KG1 (cell line): ENCODE measurements at places on chromosomes 7 and 10.
A peak's percentile ranks its signal among the peaks of the same experiment; 100 is the strongest.

DNA sequence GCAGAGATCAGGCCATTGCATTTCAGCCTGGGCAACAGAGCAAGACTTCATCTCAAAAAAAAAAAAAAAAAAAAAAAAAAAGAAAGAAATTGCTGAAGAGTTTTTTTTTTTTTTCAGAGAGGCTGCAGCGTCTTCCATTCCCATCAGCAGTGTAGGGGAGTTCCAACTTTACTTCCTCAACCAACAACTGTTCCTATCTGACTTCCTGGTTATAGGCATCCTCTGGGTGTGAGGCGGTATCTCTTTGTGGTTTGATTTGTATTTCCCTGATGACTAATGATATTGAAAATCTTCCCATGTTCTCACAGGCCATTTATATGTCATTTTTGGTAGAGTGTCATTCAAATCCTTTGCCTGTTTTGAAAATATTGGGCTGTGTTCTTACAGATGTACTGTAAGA, 40.2 kb downstream of the PRTFDC1 start:
- no peak for DNase-seq

- peak; percentile 23 for DNase-seq
Observed at GRCh38 chr10:22370320-22370719, 25.0 kb downstream of the SPAG6 start.

DNA sequence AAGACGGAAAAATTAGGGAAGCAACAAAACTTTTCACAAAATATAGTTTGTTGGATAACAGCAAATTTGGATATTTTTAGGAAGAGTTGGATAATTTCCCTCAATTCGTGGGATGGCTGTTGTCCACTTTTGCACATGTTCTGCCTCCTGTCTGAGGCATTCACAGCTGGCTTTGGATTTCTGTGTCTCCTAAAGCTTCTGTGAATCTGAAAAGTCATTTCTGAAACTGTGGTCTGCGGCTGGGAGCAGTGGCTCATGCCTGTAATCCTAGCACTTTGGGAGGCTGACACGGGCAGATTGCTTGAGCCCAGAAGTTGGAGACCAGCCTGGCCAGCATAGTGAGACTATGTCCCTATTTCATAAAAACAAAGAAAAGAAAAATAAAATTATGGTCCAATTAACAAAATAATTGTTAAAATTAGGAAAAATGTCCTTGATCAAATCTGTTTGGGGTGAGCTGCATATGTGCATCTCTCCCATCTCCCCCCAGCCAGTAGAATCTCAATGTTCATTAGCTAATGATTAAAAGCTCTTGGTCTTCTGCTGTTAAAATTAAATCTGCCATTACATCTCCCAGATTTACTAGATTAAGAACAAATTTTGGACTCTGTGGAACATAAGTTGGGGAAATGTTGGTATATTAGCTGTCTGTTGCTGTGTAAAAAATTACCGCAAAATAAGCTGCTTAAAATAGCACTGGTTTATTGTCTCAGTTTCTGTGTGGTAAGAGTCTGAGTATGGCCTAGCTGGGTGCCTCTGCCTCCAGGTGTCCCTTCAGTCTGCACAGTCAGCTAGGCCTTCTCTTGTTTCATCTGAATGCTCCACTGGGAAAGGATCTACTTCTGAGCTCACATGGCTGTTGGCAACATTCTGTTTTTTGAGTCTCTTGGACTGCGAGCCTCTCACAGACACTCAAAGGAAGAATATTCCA, 332.0 kb upstream of the FZD1 start:
- DNase-seq = no peak

DNA sequence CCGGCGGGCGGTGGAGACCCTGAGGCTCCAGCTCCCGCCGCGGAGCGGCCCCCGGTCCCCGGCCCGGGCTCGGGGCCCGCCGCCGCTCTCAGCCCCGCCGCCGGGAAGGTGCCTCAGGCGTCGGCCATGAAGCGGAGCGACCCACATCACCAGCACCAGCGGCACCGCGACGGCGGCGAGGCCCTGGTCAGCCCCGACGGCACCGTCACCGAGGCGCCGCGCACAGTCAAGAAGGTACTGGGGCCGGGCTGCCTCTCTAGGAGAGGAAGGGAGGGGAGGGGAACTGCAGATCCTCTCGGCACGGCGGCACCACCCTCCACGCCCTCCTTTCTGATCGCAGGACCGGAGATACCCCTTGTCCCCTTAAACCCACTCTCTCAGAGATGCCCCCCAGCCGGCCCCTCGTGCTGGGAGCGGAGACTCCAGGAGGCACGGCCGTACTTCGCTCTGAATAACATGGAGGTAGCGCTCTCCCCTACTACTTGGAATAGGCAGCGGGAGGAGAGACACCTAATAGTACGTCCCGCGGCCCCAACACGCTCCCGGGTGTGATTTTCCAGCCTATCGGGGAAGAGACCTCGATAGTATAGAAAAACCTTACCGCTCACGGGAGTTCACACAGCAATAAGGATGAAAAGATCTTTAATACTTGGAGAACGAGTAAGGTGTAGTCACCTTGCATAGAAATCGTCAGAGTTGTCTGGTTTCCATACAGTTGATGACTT, 538 bp downstream of the AHCYL2 start:
- DNase-seq = no peak

GRCh38 chr10:99315853-99316252, 13.3 kb upstream of the CNNM1 start:
- no peak for DNase-seq

DNA sequence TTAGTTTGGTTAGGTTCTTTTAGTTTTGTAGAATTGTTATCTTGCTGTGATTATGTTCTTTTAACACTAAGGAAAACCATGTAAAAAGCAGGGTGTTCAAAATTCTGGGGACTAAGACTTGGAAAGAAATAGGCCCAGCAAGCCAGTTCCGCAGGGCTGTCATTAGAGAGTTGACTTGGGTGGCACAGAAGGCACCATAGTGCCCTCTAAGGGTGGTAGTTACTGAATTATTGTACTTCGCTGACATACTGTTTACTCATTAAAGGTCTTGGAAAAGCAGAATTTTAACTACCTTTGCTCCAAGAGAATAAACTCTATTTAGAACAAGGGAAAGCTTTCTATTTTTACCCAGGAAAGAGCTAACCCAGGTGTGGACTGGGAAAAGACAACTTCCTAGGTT, 86.5 kb downstream of the OTUD1 start:
- DNase-seq = no peak

DNA sequence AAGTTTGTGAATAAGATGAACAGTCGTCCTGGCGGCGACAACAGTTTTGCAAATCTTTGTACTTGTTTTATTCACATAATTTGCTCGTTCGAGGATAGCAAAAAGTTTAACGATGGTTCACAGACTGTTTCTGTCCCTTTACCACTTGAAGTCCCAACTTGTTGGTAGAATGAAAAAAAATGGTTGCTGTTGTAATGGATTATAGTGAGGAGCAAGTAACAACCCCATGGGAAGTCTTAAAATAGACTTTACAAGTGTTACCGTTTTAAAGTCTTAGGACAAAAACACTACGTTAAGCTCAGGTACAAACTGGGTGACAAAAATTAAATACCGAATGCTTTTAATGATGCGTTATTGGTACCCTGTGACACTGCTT, 589 bp downstream of the LSM8 start:
- DNase-seq = peak; percentile 30

DNA sequence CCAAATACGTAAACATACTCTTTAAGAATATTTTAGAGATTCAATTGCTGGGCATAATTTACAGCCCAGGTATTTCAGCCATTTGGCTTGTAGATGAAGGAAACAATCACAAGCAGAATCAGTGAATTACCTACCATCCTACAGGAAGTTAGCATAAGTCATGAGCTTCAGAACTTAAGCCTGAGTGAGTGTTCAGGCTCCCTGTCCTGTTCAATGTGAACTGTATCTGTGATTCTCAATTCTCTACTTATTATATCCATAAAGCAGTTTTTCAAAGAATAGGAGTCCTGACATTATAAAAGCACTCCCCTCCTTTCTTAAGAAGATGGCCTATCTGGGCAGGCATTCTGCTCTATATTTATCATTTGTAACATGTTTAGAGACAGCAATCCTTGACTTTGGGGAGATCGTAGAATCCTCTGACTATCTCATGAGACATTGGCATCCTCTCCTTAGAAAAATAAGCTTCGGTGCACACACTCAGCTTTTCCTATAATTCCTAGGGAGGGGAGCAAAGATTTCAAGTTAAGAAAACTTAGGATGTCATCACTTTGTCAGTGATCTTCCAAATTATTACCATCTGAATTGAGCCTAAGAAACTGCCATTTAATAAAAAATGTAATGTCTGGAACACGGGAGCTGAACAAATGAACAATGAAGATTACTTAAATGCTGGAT, 645.2 kb upstream of the IGFBP3 start:
- no peak for DNase-seq

DNA sequence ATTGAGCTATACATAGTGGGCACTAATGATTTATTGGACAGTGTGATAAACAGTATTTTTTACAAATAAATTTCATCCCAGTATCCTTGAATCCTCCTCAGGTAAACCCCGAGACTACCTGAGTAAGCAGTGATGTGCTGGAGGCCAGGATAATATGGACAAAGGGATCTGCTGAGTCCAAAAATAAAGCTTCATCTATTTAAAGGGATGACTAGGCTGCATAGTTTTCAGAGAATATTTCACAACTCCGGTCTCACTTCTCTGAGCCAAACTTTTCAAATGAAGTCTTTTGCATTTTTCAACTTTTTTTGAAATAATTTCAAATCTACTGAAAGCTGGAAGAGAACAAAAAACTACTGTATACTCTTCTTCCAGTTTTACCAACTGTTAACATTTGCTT, 2.5 kb downstream of the ACTR3B start:
- DNase-seq = no peak

GRCh38 chr10:102411341-102412255, 7.0 kb downstream of the PSD start:
- no peak for DNase-seq

DNA sequence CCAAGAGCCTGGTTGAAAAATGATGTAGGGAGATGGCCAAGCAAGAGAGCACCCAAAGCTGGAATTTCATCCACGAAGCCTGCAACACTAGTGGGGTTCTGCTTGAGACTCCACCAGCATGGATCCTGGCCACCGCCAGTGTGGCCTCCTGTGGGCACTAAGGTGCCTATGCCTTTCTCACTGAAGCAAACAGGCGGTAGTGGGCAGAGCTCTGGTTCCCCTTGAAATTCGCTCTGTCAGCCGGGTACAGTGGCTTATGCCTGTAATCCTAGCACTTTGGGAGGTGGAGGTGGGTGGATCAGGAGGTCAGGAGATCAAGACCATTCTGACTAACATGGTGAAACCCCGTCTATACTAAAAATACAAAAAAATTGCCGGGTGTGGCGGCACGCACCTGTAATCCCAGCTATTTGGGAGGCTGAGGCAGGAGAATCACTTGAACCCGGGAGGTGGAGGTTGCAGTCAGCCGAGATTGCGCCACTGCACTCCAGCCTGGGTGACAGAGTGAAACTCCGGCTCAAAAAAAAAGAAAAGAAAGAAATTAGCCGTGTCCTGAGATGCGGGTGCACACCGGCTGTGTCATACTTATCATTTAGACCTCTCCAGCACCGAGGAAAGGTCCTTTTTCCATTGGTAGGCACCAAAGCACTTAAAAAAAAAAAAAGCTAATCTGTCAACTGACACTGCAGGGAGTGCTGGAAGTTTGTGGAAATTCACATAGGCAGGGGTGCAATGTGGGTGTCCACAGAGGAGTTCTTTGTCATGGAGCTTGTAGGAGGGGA, 28.3 kb downstream of the CCM2 start:
- DNase-seq = no peak

- no peak for DNase-seq
Observed at GRCh38 chr7:152756116-152756515, 3.4 kb upstream of the ACTR3B start.

DNA sequence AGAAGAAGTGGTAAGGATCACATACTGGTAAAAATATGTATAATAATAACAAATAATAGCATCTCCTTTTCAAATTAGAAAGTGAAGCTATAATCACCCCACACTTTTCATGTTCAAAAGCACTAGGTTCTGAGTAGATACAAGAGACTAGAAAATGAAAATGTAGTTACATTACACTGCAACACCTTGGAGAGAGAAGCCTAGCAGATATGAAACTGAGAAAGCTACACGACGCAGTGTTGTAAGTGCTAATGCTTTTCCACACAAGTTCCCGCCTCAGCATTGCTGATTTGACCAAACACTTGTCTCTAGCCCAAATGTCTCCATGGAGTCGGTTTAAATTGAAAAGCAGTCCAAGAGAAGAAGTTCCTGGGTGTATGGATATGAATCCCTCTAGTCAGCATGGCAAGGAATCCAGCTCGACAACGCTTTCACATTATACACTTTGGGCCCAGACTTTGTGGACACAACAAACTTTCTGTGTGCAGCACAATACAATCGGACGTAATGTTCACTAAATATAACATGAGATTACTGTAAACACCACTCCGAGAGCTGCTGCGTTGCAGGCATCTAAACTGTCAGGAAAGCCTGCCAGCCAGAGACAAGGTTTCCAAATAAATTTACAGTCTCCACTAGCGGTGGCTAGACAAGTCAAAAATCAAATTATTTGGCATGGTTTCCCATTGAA, 1.7 kb downstream of the PDE1C start:
- DNase-seq = no peak

GRCh38 chr10:131838966-131839742, 61.7 kb upstream of the PPP2R2D start:
- no peak for DNase-seq

DNA sequence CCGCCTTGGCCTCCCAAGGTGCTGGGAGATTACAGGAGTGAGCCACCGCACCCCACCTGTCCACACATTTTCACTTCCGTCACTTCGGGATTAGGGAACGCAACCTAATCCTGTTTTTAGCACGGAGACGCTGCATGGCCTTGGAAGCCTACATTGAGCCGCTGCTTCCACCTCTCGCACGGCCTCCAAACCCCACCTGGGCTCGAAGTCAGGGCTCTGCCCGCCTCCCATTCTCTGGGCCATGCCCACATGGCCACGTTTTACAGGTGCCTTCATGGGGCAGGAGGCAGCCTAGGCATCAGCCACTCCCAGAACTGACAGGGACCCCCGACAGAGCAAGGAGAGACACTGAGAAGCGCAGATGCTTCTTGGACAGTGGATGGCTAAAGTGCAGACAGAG, 100.6 kb downstream of the OAT start:
- DNase-seq = no peak

DNA sequence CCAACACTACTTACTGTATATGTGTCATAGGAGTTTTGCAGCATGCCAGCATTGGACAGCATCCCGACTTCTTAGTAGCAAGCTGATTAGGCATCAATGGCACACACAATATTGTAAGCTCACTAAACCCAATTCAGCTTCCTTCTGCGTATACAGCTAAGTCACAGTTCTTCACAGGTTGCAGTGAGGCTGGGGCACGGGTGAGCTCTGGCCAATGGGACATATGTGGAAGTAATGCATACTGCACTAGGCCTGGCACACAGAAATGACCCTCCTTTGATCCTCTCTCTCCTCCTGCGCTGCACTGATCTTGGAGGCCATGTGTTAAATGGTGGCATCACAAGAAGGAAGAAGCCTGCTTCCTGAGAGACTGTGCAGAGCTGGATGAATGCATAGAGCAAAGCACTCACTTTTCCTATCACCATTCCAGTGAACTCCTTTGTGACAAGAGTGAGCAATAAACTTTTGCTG, 11.9 kb downstream of the RAB11FIP2 start:
- DNase-seq = no peak

- DNase-seq = no peak
Observed at GRCh38 chr10:93406364-93407145, 75.6 kb downstream of the MYOF start.

GRCh38 chr7:35513828-35514227, 181.1 kb downstream of the HERPUD2 start:
- DNase-seq = no peak

GRCh38 chr7:73970801-73971229, 57.2 kb upstream of the ELN start:
- no peak for DNase-seq
